Germinal center (tissue), 1 donor: ENCODE measurements at places on chromosomes 5 and 9.

DNA sequence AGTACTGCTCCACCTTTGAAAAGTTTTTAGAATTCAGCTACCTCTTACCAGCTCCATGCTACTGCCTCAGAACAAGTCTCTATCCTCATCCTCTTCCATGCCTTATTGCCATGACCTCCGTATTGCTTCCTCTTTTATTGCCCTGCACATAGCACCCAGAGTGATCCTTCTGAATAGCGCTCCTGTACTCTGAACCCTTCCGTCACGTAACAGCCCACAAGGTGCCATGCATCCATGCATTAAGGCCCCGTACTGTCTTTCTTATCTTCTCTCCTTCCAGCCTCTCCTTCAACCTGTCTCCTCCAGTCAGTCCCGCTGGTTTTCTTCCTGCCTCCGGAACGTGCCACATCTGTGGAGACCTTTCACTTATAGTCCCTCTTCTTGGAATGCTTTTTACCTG lies 273.3 kb upstream of the SEMA6A start:
- DNase-seq: no peak

- DNase-seq: no peak
Observed at GRCh38 chr5:36365896-36366295, 64.2 kb upstream of the RANBP3L start.

- DNase-seq: no peak
Observed at GRCh38 chr9:110156902-110157301, 51.1 kb downstream of the C9orf152 start.

DNA sequence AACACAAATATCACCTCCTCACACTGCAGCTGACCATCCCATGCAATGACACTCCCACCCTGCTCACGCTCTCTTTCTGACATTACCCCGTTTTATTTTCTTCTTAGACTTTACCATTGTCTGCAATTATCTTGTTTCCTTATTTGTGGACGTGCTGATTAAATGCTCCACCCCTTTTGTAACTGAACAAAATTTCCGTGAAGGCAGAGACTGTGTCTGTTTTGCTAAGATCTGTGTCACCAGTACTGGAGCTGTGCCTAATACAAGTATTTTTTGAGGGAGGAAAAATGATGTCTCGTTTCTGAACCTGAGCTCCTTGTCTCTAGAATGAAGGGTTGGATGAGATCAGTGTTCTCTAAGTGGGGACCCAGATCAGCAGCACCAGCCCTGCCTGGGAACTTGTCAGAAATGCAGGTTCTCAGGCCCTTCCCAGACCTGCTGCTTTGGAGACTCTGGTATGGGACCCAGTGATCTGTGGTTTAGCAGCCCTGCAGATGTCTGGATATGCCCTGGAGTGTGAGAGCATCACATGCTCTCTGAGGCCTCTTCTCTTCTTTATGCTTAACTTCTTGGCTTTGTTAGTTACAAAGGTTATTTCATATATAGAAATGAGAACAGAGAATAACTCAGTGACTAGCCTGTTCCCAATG lies 181.7 kb upstream of the GAS1 start:
- DNase-seq: no peak

DNA sequence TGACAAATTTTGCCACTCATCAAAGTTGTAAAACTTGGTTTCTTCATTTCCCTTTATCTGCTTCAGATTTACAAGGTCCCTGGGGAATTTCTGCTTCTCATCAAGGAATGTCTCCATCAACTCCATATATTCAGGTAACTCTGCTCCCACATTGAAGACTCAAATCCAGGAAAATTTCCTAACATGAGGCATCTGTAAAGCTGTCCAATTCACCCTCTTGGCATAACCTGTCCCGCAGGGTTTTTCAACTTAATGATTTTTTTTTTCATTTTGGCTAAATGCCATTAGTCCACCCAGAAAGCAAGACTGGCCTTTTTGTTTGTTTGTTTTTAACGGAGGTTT lies 50.2 kb upstream of the SLC30A5 start:
- no peak for DNase-seq

GRCh38 chr5:110809006-110809405 lies 70.2 kb downstream of the SLC25A46 start:
- no peak for DNase-seq

- DNase-seq: no peak
Observed at GRCh38 chr9:21688108-21689102, 114.0 kb upstream of the MTAP start.

DNA sequence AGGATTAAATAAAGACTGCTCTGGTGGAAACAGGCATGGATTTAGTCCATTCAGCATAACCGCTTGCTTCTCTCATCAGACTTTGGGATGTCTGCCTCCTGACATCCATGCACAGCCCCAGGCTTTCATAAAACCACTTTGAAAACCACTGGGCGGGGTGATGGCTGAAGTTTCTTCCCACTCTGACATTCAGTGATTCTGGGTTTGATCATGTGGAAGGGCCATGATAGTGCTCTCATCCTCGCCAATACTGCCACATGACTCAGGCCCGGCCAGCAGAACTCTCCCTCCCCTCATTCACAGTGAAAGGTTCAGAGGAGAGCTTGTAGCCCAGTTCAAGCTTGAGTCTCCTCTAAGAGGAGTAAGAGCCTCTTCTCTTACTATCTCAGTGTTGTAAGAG lies 29.6 kb upstream of the GLRA1 start:
- DNase-seq: no peak

DNA sequence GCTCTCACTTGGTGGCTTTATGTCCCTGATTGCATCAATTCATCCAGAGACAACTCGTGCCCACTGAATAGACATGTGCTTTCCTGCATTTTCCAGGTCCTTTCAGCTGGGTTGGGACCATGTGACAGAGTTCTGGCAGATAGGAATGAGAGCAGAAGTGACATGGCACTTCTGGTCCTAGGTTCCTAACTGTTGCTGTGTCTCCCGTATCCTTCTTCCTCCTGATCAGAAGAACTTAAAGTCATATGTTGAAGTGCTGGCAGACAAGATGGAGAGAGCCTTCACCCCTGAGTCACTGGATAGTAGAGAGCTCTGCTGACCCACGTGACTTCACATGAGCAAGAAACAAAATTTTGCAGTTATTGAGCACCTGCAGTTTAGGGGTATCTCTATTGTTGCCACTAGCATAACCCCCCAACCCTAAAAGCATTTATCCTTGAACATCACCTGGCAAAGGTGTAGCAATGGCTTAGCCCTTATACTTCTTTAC lies 80.0 kb downstream of the NREP start:
- DNase-seq: no peak

- no peak for DNase-seq
Observed at GRCh38 chr9:94794476-94795167, 68.1 kb downstream of the AOPEP start.

GRCh38 chr5:35816881-35817521 lies 39.7 kb upstream of the IL7R start:
- DNase-seq: no peak

DNA sequence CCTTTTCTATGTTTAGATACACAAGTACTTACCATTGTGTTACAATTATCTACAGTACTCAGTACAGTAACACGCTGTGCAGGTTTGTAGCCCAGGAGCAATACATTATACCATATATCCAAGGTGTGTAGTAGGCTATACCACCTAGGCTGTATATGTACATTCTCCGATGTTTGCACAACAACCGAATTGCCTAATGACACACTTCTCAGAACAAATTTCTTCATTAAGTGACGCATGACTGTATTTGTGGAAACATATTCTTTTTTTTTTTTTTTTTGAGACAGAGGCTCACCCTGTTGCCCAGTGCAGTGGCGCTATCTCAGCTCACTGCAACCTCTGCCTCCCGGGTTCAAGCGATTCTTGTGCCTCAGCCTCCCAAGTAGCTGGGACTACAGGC lies 4.0 kb upstream of the RAD23B start:
- DNase-seq: no peak

DNA sequence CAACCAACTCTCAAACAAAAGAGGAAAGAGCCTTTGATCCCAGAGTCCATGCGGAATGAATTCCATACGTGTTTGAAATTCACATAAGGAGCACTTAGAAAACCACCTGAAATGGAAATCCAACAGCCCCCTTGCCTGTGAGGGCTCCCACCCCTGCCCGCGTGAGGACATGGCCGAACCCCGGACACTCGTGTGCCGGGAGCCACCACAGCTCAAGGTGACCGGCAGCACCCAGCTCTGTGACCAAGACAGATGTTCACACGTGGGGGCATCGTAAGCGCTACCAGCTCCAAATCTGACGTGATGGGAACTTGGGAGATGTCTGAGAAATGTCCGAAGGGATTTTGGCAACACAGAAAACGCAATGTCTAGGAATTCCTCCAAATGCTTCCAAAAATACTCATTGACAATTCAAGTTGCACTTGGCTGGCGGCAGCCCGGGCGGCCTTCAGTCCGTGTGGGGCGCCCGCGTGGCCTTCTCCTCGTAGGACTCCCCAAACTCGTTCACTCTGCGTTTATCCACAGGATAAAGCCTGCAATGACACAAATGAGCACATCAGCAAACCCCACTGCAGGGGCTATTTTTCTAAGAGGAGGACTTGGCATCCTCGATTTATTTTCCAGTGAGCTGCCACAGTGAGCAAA lies 23.2 kb upstream of the TERT start:
- no peak for DNase-seq

- no peak for DNase-seq
Observed at GRCh38 chr5:139376364-139376763, 6.7 kb downstream of the SLC23A1 start.

DNA sequence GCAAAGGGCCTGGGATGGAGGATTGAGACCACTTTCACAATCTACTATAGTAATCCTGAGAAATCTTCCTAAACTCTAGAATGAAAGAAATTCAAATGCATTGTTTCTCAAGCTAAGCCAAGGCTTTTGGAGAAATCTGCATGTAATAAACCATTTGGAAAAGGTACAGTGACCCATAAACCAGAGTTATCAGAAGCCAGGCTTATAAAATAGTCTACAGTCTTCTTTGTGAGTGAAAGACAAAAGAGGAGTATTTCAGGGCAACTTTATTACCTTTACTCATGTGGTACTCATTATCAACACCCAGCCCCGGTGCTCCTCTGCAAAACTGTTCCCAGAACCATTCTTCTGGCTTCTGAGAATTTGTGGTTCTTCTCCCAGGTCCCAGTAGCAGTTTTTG lies 87.0 kb downstream of the GALNT10 start:
- no peak for DNase-seq

- no peak for DNase-seq
Observed at GRCh38 chr9:32906213-32906612, 95.2 kb downstream of the APTX start.

DNA sequence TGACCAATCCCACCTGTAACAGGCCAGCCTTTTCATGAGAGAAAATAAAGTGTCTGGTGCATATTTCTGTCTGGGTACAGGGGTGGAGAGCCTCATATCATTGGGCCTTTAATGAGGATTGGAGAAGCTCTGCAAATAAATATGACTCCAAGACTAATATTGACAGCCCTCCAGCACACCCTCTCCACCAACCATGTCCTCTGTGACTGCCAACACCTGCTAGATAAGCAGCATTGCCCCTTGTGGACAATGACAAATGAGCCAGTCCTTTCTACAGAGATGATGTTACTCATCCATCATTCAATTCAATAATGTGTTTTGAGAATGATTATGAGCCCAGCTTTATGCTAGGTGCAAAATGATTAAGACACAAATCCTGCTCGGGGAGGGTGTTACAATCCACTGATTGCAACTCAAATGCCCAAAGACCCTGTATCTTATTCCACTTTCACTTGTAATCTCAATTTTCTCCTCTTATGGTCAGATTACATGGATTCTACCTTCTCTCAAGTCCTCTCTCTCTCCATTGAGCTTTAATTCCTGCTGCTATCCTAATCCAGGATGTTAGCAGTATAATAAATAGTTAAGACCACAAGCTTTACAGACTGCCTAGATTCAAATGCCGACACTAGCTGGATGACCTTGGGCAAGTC lies 2.1 kb upstream of the GFRA3 start:
- no peak for DNase-seq

GRCh38 chr5:135027266-135027696 lies 6.7 kb downstream of the PITX1 start:
- no peak for DNase-seq

- no peak for DNase-seq
Observed at GRCh38 chr9:89361816-89362646, 43.7 kb downstream of the SECISBP2 start.
